ENCODE measurements at places on chromosomes 2 and 18.

DNA sequence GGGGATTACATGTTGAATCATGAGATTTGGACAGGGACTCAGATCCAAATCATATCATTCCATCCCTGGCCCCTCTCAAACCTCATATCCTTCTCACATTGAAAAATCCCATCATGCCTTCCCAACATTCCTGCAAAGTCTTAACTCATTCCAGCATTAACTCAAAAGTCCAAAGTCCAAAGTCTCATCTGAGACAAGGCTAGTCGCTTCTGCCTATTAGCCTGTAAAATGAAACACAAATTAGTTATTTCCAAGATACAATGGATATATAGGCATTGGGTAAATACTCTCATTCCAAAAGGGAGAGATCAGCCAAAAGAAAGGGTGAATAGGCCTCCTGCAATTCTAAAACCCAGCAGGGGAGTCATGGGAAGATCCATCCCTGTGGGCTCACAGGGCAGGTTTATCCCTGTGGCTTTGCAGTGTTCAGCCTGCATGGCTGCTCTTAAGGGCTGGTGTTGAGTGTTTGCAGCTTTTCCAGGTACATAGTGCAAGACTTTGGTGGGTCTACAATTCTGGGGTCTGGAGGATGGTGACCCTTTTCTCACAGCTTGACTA, 21.2 kb upstream of the SLC14A1 start:
- DNase-seq: no peak

GRCh38 chr2:154616659-154617058, 81.8 kb upstream of the KCNJ3 start:
- DNase-seq: no peak

DNA sequence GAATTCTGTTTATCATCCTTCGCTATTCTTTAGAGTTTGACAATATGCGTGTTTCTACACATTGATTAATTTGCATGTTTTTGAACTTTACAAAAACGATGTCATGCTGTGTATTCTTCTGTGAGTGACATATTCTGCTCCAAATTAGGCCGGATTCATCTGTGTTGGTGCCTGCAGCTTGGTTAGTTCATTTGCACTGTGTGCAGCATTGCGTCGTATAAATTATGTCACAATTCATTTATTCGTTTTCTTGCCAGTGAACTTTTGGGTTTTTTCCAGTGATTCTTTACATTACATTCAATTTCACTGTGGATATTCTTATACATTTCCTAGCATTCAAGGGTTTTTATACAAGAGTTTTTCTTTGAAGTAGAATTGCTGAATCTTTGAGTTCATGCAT, 118.3 kb downstream of the KCNF1 start:
- no peak for DNase-seq

GRCh38 chr2:35788543-35788942, 567.0 kb upstream of the CRIM1 start:
- no peak for DNase-seq
